SK-N-SH treated with all-trans-retinoic acid at 6 μM for 48 hours (cell line): ENCODE measurements at places on chromosomes 12 and 14.

DNA sequence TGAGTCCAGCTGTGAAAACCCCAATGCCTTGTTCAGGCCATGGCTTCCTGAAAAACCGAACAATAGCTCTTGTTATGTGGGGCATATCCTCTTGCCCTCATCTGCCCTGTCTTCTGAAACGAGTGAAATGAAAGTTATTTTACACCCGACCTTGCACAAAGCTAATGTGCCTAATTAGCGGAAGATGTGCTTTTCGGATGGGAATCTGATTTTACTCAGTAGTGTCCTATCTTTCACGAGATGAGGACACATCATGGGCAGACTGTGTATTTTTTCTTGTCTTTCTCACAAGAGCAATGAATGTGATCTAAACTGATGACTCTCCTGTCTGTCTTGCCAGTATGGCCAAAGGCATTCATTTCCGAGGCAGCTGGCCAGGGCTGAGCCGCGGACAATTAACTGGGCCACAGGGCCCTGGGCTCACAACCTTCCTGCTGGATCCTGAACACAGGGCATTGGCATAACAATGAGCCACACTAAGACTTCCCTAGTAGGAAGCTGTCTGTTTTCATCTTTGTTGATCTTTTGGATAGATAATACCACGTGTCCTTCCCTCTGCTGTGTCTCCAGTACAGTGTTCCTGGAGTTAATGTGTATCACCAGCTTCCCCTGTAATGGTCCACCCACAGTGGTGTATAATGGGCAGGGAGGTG lies 86.0 kb upstream of the HIF1A start:
- peak; percentile 78 for ATAC-seq

DNA sequence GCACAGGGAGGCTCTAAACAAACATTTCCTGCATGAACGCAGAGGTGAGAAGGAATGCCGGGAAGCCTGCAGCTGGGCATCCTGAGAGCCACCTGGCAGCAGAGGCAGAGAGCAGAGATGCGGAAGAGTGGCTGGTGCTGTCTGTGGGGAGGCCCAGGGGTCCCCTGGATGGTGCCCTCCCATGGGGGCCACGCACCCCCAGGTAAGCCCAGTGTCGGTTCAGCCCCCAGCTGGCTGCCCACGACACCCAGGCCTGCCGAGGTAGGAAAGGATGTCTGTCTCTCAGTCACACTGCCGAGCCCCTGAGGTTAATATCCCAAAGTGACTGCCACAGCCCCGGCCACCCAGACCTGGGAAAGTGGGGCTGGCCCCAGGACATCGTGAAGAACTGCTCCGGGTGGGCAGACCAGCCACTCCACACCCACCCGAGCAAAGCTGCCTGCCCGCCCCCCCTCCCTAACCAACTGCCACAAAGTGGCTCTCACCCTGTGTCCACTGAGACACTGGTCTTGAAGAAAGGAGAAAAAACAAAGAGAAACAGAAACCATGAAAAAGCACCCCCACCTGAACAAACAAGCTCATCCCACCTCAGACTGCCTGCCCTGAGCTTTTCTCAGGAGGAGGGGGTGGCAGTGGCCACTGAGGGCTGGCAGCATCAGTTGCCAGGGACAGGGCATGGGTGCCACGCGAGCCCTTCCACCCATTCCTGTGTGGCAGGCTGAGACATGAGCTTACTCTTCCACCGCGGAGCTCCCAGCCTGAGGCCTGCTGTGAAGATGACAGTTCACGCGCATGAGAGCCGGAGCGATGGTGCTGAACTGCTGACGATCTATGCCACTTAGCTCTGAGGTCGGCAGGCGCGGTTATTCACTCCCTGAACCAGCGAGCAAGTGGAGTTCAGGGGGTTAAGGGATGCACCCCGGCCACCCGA lies 40.8 kb downstream of the CCDC88C start:
- ATAC-seq = no peak

GRCh38 chr12:8556531-8557097 lies 15.9 kb upstream of the CLEC4E start:
- ATAC-seq = no peak

DNA sequence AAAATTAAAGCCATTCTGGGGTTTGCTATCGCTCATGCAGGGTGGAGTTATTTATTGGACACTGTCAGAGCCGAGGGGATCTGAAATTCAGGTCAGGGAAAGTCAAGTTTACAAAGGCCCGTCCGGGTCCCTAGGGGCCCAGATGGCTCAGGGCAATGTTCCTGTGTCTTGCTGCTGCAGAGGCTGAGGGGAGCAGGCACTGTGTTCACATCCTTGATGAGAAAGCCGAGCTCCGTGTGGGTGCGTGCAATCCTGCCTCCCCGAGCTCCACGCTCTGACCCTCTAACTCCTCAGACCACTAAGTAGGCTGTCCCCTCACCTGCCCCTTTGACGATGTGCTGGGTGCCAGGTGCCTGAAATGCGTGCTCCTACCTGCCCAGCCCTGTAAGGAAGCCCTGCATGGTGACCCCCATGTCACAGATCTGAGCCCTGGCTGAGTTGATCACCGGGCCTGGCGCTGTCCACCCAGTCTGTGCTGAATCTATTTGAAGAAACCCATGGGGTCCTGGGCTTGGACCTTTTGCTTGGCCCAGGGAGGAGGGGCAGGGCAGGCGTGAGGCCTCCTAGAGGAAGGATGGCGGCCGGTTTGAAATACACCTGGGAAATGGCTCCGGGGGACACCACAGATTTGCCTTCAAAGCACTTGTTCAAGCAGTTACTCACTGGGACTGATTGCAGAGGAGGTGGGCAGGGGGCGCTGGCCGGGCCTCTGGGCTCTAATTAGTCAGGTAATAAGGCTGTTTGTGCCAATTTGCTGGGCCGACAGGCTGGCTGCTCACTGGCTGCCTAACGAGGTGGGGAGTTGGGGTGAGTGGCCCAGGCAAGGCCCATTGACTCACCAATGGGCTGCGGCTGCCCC lies 204.3 kb downstream of the KIF26A start:
- ATAC-seq = no peak

DNA sequence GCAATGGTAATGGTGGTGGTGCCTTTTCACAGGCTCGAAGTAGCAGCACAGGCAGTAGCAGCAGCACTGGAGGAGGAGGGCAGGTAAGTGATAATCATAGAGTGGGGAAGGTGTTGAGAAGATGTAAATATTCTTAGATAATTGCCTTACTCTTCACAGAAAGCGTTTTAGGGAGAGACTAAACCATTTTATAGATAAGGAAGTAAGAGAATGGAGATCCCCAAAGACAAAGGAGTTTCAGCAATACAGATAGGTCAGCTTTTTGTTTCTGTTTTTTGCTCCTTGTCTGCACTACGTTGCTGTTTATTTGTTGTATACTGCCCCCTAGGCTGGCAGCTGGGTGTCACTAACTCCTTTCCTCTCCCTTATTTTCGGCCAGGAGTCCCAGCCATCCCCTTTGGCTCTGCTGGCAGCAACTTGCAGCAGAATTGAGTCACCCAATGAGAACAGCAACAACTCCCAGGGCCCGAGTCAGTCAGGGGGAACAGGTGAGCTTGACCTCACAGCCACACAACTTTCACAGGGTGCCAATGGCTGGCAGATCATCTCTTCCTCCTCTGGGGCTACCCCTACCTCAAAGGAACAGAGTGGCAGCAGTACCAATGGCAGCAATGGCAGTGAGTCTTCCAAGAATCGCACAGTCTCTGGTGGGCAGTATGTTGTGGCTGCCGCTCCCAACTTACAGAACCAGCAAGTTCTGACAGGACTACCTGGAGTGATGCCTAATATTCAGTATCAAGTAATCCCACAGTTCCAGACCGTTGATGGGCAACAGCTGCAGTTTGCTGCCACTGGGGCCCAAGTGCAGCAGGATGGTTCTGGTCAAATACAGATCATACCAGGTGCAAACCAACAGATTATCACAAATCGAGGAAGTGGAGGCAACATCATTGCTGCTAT lies 2.0 kb downstream of the SP1 start:
- ATAC-seq = no peak

DNA sequence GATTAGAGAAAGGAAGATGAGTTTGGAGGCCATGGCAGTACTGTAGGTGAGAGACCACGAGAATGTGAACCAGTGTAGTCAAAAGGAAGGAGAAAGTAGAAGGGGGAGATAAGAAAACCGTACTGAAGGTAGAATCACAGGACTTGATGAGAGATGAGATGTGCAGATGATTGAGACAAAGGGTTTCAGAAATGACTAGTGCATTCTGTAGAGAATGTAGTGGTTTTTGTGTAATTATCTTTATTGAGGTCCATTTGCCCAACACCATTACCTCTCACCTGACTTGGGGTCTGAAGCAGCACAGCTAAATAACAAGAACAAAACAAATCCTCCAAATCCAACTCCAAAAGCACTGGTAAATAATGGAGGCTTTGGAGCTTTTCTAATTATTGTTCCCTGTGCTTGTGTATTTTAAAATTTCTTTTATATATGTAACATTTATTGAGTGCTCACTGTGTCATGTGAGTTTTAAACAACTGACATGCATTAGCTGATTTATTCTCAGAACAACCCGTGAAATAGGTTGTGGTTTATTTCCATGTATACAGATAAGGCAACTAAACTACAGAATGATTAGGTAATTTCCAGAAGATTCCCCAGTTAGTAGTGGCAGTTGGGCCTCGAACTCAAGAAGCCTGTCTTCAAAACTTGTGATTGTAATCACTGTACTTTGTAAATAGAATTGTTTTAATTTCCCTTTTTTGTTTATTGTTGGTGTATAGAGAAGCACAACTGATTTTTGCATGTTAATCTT lies 390.0 kb downstream of the AEBP2 start:
- no peak for ATAC-seq

- no peak for ATAC-seq
Observed at GRCh38 chr12:125775507-125775906, 710.3 kb downstream of the AACS start.

DNA sequence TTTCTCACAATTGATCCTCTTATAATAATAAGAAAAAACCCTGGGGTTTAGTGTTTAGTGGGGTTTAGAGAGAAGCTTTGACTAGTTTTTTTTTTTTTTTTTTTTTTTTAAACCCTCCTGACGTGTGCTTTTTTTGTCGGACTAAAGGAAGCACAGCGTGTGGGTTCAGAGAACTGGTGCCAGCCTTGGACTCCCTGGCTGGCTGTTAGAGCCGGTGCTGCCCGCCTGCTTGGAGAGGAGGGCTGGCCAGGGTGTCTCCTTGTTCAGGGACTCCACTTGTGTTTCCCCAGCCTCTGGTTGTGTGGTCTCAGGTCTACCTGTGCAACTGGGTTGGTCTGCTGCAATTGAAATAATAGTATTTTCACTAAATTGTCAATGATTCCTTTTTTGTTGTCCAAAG lies 54.1 kb upstream of the ASPG start:
- no peak for ATAC-seq

DNA sequence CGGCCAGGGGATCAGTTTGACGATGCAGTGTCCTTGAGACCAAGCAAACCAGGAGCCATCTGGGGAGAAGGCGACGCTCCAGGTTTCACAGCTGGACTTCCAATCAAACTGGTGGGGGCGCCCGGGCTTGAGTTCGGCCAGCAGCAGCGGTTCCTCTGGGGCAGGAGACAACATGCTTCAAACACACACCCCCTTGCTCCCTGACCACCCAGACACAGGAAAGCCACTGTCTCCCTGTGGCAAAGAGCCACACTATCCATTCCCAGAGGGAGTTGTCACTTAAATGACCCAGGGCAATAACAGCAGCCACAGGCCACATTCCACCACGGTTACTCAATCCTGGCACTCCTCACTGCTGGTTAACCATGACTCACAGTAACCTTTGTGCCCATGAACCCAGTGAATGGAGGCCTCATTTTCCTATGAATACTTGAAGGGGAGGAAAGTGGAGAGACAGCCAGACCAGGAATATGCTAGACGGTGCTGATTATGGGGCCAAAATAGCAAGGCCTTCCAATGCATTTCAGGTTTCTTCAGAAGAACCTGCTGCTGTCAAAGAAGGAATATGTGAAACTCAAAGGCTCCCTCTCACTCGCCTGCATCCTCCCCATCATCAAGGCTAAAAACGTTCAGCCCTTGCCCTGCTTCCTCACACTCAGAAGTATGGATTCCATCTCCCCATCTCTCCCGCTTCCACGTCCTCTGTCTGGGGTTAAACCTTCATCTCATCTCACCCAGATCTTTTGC lies 8.5 kb downstream of the WSB2 start:
- peak; percentile 95 for ATAC-seq

DNA sequence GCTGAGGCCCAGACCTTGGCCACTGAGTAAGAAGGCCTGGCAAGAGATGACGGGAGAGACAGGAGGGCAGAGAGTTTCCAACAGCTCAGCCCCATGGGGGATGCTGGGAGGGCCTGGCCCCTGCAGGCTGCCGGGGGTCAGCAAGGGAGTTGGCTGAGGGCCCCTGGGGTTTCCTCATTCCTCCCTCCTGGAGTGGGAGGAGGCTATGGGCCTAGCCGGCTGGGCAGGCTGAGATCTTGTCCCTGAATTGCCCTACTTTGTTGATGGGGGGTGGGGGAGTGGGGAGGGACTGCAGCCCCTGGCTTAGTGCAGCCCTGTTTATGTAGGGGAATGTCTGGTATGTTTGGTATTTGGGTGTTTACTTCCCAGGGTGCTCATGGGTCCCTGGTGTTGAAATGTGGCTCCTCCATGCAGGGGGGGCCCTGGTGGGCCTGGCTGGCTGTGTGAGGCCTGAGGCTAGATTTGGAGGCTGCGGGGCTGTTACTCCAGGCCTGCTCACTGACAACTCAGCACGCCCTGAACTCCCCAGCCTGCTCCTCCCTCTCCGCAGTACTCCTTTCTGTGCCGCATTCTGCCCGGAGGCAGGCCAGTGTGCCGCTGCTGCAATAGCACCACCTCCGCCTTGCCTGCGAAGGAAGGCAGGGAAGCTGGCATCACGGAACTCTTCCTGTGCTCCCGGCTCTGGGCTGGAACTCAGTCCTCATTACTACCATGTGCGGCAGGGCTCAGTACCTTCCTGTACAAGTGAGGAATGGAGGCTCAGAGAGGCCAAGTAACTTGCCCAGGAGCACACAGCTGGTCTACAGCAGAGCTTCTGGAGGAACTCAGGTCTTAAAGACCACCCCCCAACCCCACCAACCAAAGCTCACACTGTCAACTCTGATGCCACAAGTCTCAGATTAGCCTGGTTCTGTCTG lies 25.3 kb downstream of the JDP2 start:
- peak; percentile 73 for ATAC-seq

DNA sequence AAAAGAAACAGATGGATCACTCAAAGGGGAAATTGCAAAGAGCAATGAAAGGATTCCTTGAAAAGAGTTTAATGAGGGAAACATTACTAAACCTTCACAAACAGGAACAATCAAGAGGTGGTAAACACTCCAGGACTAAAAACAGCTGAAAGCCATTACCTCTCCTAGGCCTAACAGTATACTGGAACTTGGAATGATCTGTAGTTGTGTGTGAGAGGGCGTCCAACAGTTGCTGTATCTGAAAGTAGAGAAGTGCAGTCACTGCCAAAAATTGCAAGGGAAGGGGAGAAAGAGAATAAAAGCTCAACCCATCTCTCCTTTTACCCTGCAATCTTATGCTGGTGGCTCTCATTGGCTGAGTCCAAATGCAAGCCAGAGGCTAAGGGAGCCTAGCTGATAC lies 17.0 kb upstream of the MIS18BP1 start:
- ATAC-seq = no peak

DNA sequence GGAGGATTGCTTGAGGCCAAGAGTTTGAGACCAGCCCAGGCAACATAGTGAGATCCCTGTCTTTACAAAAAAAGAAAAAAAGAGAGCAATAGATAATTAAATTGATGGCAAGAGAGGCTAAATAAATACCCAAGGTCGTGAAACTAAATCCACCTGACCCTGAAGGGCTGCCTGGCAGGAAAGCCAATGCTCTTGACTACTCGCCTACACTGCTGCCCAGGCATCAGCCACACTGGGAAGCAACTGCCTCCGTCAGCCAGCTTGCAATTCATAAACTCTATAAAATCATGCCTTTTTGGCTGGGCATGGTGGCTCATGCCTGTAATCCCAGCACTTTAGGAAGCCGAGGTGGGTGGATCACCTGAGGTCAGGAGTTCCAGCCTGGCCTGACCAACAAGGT lies 31.7 kb upstream of the RASSF3 start:
- no peak for ATAC-seq

GRCh38 chr14:104680056-104680805 lies 9.2 kb upstream of the INF2 start:
- ATAC-seq = peak; percentile 78
